ENCODE measurements at places on chromosomes 13 and 19.

- no peak for DNase-seq
Measured at GRCh38 chr19:41887711-41888382, 4.9 kb downstream of the ARHGEF1 start.

DNA sequence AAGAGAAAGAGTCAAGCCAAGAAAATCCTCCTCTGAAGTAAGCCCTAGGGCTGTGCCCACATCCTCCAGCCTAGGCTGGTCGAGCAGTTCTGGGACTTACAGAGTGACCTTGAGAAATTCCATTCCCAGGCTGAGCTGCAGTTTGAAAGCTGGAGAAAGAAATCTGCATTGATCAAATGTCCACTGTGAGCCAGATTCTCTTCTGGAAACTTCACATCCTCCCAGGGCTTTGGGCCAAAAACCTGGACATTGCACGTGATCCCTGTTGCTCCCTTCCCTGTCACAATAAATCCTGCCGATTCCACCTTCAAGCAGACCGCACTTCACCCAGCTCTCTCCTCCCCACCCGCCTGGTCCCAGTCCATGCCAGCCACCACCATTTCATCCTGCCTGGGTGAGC lies 15.7 kb downstream of the TMEM143 start:
- no peak for DNase-seq

- peak; percentile 78 for DNase-seq
Measured at GRCh38 chr13:80342471-80343371, 1.8 kb upstream of the SPRY2 start.

- DNase-seq: no peak
Measured at GRCh38 chr13:99450416-99450815, 50.9 kb upstream of the TM9SF2 start.
